ENCODE measurements at places on chromosomes 2 and 18.

DNA sequence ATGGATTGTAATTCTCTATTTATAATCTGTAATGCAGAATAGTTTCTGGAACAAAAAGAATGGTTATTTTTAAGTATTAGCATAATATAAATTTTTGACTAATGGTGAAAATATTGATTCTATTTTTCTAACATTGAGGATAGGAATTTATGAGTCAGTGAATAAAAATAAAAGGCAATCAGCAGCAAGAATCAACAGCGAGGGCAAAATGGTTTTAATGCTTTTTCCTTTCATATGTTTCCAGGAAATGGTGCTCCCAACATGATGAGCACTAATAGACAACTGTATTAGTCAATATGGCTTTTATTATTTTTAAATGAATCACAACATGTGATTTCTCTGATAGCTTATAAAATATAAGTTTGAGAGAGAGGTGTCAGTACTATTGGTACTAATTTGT, 90.7 kb upstream of the TFPI start:
- DNase-seq = no peak

- DNase-seq = no peak
These were observed 110.5 kb downstream of the TCF4 start for GRCh38 chr18:55477499-55477859.

DNA sequence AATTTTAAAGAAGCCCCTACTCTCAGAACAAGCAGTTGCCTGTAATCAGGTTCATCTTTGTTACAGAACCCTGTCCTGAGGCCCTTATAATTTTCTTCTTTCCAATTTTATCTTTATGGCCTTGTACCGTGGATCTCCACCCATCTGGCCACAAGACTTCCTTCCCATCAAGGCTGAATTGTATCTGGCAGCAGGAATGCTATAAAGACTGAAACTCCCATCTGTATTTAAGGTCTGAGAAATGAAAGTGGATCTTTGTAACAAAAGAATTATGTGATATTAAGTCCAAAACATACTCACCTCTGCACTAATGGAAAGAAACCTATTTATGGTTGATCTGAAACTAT, 91.8 kb downstream of the METTL8 start:
- DNase-seq = no peak

- no peak for DNase-seq
These were observed 348.9 kb upstream of the NRP2 start for GRCh38 chr2:205333351-205333750.

- DNase-seq = no peak
These were observed 3.4 kb upstream of the ASNSD1 start for GRCh38 chr2:189657867-189658266.

DNA sequence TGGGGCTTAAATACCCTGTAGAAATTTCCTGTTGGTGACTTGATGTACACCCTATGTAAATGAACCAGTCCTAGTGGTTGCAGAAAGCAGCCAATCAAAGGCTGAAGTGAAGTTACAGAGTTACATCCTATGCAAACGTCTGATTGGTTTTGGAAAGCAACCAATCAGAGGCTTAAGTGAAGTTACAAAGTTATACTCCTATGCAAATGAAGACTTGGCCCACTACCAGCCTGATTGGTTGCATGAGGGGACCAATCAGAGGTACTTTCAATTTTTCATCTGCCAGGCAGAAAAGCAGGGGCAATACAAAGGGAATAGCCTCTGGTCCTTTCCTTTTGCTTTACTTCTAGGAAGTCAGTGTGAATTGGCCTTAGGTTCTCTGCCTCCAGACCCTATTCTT, 13.6 kb upstream of the ZNF397 start:
- no peak for DNase-seq

GRCh38 chr2:149236410-149236809, 94.0 kb upstream of the LYPD6 start:
- DNase-seq = no peak

DNA sequence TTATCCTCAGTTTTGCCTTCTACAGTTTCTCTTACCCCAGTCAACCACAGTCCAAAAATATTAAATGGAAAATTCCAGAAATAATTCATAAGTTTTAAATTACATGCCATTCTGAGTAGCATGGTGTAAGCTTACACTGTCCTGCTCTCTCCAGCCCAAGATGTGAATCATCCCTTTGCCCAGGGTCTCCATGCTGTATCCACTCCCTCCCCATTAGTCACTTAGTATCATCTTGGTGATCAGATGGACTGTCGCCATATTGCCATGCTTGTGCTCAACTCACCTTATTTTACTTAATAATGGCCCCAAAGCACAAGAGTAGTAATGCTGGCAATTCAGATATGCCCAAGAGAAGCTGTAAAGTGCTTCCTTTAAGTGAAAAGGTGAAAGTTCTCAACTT, 18.5 kb upstream of the CCNT2 start:
- DNase-seq = no peak

Measured in NCI-H1092 (cell line).